ENCODE measurements at places on chromosomes 6 and 20.

DNA sequence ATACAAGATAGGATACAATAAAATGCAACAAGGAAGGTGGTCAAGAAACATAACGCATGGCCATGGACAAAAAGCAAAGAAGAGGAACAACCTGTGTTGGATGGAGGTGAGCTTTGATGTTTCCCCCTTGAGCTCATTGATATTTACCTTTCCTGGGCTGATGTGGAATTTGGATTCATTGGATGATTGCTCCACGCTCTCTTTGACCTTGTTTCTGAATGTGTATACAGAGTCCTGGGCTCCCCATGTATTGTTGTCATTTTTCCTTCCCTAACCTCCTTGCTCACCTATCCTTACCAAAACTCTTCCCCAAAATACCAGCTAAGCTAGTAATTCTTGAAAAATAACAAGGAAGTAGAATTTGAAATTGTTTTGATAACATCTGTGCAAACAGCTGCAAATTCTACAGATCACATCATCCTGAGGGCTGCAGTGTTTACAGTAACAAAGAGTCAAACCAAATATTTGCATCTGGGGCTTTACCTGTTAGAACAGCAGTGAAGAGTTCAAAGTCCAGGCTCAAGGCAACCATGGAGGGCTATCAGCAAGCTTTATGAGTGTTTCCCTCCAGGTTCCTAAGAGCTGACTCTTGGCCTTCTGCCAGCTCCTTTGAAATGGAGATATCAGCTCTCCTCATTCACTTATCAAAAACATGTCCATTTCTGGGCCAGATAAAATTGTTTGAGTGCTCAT lies 214.3 kb upstream of the MARCKS start:
- DNase-seq = peak; percentile 13

- DNase-seq = no peak
Observed at GRCh38 chr20:22914291-22914690, 120.8 kb upstream of the SSTR4 start.

DNA sequence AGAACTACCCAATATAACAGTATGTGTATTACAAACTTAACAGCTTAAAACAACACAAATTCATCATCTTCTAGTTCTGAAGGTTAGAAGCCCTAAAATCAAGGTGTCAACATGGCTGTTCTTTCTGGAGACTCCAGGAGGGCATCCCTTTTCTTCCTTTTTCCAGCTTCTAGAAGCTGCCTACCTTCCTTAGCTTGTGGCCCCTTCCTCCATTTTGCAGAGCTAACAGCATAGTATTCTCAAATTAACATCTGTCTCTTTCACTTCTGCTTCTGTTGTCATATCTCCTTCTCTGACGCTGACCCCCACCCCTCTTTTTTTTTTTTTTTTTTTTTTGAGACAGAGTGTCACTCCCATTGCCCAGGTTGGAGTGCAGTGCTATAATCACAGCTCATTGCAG lies 52.8 kb upstream of the AKIRIN2 start:
- DNase-seq = no peak

- no peak for DNase-seq
Observed at GRCh38 chr6:90894285-90895130, 307.6 kb upstream of the MAP3K7 start.

DNA sequence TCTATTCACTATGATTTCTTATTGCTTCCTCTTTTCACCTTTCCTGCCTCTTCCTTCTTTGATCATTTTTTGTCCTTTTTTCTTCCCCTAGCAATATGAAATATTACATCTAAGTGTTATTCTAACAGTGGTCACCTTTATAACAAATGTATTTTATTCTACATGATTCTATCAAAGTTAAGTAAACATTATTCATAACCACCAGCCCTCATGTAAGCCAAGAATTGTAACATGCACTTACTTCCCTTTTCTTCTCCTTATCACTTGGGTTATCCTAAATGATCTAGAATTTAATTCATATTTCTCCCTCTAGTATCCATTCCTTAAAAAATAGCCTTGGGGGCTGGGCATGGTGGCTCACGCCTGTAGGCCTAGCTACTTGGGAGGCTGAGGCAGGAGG lies 88.3 kb upstream of the SLC22A23 start:
- DNase-seq = no peak

DNA sequence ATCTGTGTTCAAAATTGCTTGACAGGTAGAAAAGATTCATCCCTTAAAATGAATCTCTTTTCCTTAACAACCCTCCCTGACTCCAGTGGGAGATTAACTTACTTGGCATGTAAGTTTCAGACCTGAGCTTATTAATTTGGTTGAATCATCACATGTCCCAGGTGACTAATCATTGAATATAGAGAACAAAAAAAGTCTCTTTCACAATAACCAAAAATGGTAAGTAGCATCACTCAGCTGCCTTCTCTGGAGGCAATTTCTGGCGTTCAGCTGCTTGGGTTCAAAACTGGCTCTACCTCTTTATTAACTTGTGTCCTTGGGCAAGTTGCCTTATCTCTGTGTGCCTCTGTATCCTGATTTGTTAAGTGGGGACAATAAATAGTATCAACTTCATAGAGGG lies 2.9 kb downstream of the C6orf141 start:
- no peak for DNase-seq

DNA sequence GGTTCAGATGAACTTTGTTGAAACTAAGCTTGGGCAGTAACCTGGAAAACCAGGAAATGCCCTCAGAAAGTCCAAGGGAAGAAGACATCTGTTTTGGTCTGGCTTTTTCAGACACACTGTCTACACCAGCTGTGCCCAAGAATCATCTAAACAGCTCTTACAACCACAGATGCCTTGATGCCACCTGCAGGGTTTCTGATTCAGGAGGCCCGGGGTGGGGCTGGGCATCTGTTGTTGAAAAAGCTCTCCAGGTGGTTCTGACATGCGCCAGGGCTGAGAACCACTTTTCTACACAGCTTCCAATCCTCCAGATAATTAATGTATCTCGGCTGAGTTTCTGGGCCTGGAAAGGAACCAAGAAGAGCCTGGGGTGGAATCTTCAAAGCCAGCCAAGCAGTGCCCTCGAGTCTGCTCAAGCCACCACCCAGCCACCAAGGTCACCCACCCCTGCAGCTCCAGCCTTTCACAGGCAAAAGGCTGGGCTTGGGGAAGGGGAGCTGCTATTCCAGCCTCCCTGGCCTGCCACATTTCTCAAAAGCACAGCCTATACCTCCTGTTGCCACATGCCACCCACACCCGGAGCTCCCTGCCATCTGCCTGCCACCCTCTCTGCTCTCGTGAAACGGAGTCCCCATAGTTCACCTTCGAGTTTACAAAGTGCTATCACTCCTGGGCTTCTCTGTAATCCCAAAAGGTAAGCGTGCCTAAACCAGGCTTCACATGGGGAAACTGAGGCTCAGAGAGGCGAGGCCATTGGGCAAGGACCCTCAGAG lies 9.4 kb downstream of the MDGA1 start:
- DNase-seq = no peak

- peak; percentile 39 for DNase-seq
Observed at GRCh38 chr6:149334201-149334600, 16.7 kb downstream of the TAB2 start.

- no peak for DNase-seq
Observed at GRCh38 chr6:108253241-108253640, 7.6 kb downstream of the SNX3 start.

- DNase-seq = no peak
Observed at GRCh38 chr6:125526007-125526720, 223.3 kb upstream of the HEY2 start.

DNA sequence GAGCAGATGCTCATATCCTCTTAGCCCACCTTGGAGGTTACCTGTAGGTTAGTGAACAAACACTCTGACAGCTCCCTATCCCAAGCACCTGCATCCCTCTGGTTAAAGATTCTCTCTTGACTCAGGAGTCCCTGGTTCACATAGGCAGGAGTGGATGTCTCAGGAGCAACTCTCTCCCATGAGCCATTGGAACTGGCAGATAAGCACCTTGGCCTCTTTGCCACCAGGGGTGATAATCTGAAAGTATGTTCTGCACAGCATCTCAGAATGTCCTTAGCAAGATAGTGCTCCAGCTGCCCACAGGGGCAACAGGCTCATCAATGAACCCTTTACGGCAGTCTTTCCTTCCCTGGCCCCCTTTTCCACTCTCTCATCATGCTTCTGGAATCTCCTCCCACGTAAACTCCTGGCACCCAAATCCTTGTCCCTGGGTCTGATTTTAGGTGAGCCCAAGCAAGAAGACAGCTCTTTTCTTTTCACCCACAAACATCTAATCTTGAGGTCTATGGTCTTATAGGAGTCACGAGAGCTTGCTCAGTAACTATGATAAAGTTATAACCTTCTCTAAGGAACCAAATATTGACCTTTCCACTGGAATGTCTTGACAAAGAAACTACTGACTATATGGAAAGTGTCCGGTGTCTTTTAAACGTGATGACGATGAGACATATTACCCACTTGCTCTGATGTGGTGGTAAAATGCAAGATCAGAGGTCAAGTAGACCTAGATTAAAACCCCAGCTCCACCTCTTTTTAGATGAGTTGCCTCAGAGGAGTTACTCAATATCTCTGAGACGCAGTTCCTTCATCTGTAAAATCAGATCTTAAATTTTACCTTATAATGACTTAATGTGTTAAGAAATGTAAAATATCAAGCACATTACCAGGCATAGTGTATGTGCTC lies 39.8 kb upstream of the ISM1 start:
- no peak for DNase-seq

- DNase-seq = no peak
Observed at GRCh38 chr20:33647603-33648395, 14.3 kb upstream of the C20orf144 start.

DNA sequence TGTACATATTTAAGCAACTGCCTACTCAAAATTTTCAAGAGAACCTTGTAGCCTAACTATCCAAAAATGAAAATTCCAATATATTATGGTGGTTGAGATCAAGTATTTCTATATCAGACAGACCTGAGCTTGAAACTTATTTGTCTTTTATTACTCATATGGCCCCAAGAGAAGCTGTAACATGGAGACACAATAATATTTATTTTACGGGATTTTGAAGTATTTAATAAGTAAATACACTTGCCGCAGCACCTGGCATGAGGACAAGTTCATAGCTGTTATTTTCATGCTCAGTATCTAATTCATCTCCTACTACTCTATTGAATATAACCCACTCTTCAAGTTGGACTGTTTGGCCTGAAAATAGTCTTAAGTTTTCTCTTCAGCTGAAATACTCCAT lies 28.0 kb downstream of the PTPRK start:
- no peak for DNase-seq

- no peak for DNase-seq
Observed at GRCh38 chr6:107716688-107717089, 107.4 kb downstream of the SCML4 start.

- DNase-seq = peak; percentile 34
Observed at GRCh38 chr6:107704347-107705013, 119.6 kb downstream of the SCML4 start.

DNA sequence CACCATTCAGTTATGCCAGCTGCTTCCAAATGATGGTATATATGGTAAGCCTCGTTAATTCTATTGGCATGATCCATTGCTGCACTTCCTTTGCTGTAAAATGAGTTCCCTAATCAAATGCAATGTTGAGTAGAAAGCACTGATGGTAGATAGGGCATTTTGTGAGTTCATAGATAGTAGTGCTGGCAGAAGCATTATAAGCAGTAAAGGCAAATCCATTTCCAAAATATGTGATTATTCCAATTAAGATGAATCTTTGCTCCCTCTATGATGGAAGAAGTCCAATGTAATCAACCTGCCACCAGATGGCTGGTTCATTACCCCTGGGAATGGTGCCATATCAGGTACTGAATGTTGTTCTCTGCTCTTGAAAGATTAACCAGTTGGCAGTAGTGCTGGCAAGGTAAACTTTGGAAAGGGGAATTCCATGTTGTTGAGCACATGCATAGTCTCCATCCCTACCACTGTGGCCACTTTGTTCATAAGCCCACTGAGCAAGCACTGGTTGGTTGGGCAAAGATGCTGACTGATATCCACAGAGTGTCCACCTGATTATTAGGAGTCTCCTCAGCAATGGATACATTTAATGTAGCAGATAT lies 5.6 kb upstream of the TBPL1 start:
- DNase-seq = peak; percentile 65

- no peak for DNase-seq
Observed at GRCh38 chr6:112360498-112360897, 13.4 kb downstream of the RFPL4B start.

- DNase-seq = peak; percentile 31
Observed at GRCh38 chr6:20454204-20454824, 52.6 kb downstream of the E2F3 start.

- DNase-seq = no peak
Observed at GRCh38 chr6:109302176-109302575, 80.1 kb downstream of the CD164 start.

- no peak for DNase-seq
Observed at GRCh38 chr6:88166493-88167351, 575 bp upstream of the CNR1 start.

DNA sequence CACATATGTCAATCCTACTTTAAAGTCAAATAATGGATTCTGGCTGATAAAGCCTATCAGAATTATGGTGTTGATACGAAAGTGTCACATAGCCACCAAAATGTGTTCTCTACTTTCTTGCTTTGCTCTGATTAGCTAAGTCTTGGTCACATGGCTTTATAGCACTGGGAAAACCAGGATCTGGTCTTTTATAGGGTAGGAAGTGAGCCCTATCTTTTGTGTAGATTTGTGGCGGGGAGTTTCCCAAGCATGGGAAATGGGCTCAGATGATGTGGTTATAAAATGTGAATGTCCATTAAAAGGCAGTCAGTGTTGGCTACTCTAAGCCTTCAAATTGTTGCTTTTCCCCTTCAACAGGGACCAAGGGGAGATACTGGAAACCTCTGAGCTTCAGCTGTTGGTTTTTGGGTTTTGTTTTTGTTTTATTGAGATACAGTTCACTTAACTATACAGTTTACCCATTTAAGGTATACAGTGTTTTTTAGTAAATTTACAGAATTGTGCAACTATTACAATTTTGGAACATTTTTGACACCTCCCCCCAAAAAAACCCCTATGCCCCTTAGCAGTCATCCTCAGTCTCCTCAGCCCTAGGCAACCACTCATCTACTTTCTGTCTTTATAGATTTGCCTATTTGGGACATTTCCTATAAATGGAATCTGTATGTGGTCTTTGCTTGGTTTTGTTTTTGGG lies 12.2 kb downstream of the RRP36 start:
- DNase-seq = no peak

GRCh38 chr6:132314432-132314831 lies 86.8 kb downstream of the MOXD1 start:
- no peak for DNase-seq

DNA sequence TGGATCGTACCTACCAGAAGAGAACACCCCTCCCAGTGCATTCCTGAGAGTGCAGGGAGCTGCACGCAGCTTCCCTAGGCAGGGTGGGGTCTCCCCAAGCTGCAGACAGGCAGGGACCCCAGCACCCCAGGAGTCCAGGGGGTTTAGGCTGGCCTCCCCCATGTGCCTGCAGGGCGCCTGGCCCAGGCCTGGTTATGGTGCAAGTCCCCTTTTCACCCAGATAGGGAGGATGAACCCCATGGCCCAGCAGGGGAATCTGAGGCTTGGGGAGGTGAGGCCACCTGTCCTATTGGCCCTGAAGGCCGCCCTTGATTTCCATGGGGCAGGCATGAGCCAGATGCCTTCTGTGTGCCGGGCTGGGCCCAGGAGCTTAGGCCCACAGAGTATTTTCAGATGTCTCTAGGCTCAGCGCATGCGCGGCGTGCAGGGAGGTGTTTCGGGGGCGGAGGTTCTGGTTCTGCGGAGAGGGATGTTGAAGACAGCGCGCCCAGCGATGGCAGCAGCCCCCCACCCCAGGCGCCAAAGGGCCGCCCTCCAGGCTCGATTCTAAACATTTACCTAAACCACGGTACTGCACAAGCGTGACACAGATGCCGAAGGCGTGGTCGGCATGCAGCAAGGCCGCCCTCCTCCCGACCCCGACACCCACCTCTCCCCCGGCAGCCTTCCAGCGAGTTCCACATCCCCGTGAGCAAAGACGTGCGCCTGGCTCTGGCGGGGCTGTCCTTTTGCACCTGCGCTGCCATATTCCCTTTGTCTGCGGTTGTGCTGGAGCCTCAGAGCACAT lies 29.4 kb downstream of the COL20A1 start:
- DNase-seq = no peak

Measured in hematopoietic multipotent progenitor cell treated with erythropoietin and hydrocortisone succinate and interleukin-3 and kit ligand, for 15 days (in vitro differentiated cells).